Effector CD4-positive, alpha-beta T cell (primary cell): ENCODE measurements at places on chromosomes 2 and 18.

DNA sequence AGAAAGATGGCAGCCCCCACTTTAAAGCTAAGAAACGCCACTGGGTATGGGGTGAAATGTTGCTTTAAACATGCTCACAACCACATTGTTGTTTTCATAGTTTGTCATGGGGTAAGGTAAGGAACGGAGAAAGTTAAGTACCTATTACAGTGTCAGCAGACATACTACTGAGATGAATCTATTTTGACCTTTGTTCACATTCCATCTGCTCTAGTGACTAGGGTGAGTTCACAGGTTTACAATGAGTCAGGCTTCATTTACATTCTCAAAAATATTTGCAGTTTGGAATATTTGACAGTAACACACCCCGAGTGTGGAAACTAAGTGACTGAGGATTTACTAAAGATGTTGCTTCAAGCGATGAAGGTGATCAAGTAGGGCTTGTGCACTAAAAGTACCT, 428.7 kb upstream of the ACVR2A start:
- no peak for DNase-seq

GRCh38 chr18:68928762-68929675, 131.1 kb downstream of the CCDC102B start:
- DNase-seq = no peak

DNA sequence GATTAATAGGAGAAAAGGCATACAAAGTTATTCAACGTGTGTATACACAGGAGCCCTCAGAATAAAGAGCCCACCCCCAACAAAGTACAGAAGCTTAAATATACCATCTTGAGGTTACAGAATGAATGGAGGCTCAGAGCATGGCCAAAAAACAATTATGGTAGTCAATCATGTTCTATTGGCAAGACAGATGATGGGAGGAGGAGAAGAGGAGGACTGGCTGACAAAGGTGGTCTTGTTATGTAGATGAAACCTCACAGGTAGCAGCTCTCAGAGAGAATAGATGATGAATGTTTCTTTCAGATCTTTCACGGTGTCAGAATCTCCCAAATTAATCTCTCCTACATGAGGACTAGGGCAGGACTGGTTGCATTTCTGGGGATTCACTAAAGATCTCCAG, 66.0 kb downstream of the ARL4C start:
- no peak for DNase-seq

DNA sequence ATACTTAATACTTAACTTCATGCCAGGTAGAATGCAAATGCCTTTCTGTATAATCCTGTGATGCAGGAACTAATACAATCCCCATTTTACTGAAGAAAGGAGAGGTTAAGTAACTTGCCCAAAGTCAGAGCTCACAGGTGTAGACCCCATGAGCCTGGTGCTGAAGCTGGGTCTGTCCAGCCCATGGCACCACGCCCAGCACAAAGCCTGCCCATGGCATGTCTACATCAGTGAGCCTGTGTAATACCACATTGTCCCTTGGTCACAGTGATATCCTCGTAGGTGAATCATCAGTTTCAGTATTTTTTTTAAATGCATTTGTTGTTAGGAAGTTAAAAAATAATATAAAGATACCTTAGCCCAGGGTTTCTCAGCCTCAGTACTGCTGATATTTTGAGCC, 69.9 kb upstream of the MCFD2 start:
- DNase-seq = no peak

GRCh38 chr2:202945-203344, 60.9 kb downstream of the SH3YL1 start:
- no peak for DNase-seq
